ENCODE measurements at places on chromosomes 3 and 15. TPM values are rescaled to one million over a fixed set of nuclear protein-coding genes. Genes with fewer than 3 reads are reported as not detected.

Gene NME9
- polyA plus RNA-seq: 0.06 TPM

Gene LRRC2
- polyA plus RNA-seq: 1.2 TPM

DNA sequence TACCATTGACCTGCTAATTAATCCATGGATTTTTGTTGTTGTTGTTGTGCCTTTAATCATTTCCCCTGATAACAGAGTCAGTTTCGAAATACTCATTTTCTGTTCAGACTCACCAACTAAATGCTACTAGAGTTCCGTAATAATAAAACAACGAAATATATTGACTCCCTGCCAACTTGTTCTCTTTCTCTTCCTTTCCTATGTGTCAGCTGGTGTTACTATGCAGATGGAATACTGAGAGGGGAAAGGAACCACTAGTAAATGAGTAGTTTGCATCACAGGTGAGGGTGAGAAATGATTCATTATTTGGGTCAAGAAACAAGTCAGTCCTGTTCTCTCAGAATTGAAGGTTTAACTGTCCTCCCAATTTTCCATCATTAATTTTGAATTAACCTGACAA lies 1027.3 kb downstream of the TUSC7 start:
- DNase-seq: no peak

Gene DUOX1
- polyA plus RNA-seq: not detected

DNA sequence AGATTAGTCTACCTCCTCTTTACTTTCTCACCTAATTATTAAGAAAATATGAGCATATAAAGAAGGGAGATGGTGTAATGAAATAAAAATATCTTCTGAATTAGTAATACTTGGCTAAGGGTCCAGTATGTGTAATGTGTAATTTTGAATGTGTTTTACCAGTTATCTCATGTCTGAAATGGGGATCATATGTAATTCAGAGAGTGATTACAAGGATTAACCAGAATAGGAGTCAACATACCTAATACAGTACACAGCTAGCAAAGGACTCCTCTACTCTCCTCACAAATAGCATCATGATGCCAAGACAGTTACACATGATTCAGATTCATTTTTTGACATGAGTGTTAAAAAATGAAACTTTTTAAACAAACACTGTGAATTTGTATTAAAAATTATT lies 570.4 kb downstream of the SI start:
- DNase-seq: no peak

- DNase-seq: no peak
Observed at GRCh38 chr15:86935841-86936240, 856.2 kb downstream of the AGBL1 start.

DNA sequence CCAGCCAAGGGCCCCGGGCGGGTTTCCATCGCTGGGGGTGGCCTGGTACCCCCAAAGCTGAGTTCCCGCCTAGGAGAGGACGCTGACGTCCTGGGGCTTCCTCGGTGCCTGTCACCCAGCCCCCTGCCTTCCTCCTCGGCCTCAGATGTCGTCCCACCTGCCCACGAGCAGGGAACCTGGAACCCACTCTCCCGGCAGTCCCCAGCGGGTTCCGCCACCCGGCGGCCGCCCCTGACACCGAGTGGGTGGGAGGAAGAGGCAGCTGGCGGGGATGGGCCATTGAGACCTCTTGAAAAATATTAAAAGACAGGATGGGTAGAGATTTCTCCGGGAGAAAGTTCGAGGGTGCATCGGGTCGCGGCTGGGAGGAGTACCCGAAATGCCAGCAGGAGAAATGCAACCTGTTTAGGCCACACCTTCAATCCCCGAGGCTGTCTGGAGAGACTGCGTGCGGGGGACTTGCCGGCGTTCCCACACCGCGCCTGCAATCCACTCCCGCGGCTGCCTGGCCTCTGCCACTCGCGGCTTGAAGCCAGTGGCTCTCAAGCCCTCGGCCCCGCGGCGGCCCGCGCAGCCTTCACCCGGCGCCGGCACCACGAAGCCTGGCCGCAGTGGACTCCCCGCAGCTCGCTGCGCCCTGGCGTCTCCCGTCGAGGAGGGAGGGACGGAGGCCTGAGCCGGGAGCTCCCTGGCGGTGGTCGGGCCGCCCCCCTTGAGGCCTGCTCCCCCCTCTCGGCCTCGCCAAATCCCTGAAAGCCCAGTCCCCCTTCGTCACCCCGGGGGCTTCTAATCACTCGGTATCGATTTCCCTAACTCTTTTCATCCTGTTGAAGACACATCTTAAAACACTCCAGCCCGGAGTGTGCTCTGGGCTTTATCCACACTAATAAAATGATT lies 8.6 kb upstream of the NR2F2 start:
- no peak for DNase-seq

Gene TM6SF1
- polyA plus RNA-seq: 3.8 TPM

DNA sequence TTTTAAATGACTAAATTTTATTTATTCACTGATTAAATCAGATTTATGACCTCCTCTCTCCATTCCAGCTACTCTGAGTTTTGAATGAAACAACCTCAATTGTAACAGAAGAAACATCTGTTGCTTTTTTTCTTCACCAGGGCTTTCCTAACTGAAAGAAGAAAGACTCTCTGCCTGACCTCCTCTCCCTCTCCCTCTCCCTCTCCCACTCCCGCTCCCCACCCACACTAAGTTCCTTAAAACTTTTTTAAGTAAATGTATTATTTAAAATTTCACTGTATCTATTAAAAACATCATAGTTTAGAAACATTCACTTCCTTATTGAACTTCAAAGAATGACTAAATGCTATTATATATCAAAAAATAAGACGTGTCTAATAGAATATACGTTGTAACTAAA lies 122.0 kb downstream of the TFDP2 start:
- DNase-seq: no peak

DNA sequence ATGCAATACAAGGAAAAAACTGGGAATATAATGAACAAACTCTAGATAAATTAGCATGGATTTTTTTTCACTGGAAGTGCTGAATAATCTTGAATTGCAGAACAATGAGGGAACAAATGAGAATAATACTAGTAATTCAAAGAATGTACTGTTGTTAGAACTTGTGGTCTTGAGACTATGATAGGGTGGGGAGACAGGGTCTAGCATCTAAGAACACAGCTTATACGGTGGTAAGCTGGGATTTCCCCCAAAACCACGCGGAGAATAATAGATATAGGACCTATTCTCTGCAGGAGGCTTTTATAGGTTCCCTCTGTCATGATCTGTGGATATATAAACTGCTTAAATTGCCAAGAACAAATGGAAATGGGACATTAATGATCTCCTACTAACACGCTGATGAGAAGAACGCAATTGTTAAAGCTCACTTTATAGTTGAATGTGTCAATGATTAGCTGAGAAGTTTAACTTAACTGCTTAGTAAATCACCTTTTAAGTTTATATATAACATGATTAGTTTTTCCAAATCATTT lies 692.3 kb downstream of the ZPLD1 start:
- DNase-seq: no peak

- DNase-seq: no peak
Observed at GRCh38 chr3:24012589-24013269, 67.6 kb downstream of the NR1D2 start.

DNA sequence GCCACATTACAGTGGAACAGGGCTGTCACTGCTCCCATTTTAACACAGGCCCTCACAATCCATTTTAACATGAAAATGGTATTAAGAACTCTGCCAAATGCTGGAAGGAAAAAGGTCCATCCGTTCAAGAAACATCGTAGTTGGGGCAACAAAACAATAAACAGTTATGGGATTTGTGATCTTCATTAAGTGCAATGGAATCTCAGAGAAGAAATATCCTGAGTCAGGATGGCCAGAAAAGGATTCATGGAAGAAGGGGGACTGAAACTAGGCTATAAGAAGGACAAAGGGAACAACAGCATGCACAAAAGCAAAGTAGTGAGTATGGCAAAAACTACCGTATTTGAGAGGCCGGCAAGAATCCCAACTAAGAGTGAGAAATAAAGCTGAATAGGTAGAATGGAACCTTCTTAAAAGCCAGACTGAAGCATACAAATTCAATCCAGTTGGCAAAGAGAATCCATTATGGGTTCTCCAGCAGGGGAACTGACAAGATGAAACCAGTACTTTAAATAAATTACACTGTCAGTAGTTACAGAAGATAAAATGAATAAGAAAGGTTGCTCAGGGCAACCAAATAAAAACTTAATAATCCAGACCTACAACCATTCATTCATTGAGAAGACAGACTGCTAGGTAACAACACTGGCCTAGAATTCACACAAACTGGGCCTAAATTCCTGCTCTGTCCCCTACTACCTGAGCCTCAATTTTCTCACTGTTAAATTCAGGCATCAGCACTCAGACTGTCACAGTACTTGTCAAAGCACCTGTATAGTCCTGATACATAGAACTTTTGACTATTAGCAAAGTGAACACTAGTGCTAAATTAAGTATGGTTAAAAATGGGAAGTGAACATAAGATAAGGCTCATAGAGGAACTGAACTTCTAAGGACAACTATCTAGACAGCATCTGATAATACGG lies 6.3 kb downstream of the TBL1XR1 start:
- peak; percentile 19 for DNase-seq

GRCh38 chr3:9944271-9944670 lies 7.9 kb downstream of the PRRT3 start:
- no peak for DNase-seq

DNA sequence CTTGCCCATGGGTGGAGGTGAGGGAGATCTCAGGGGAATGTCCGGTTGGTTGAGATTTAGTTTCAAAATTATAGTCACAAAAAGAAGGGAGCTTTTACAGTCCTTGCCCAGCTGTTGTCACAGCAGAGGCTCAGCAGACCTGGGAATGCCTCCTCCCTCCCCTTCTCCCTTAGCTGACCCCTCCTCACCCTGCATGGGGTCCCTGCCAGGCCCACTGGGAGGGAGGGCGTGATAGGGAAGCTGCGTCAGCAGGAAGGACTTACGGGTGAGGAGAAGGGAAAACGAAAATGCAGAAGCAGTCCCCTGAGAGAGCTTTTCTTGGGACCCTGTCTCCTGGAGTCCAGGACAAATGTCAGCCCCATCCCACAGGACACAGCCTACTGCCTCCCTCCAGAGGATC lies 18.9 kb downstream of the SCN5A start:
- no peak for DNase-seq

Gene ESYT3
- 0.09 TPM for polyA plus RNA-seq

GRCh38 chr15:70058642-70059360 lies 38.9 kb downstream of the TLE3 start:
- no peak for DNase-seq

DNA sequence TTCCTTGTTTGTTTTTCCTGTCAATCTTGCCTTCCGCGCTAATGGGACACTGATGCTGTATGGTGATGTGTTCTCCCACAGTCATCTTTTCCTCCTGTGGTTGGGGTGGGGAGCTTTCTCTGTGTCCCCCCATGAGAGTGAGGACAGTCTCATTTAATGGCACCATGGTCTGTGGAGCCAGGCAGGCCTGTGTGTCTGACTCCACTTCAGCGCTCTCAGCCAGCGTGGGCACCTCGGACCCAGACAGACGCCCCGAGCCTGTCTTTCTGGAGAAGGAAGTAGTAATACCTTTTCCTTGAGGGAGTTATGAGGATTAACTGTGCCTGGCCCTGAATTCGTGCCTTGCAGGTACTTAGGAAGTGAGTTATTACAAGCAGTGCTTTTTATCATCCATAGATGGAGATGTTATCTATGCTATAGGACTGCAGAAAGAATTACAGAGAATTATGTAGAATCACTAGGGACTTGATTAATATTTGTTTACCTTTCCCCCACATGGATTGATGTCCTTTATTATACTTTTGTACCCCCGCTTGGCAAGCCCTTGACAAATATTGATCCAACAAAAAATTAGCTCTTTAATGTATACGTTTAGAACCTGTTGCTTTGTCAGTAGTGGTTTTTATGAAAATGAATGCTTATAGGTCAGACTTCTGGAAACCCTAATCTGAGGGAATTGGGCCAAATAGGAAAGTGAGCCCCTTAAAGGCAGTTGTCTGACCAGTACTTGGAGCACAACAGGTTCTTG lies 152.4 kb downstream of the PGPEP1L start:
- no peak for DNase-seq

Gene THPO
- 0.36 TPM for polyA plus RNA-seq

Measured in BJ (cell line).